ENCODE measurements at places on chromosomes 4 and X.

GRCh38 chrX:28585767-28586166, 1.5 kb upstream of the IL1RAPL1 start:
- DNase-seq = no peak

DNA sequence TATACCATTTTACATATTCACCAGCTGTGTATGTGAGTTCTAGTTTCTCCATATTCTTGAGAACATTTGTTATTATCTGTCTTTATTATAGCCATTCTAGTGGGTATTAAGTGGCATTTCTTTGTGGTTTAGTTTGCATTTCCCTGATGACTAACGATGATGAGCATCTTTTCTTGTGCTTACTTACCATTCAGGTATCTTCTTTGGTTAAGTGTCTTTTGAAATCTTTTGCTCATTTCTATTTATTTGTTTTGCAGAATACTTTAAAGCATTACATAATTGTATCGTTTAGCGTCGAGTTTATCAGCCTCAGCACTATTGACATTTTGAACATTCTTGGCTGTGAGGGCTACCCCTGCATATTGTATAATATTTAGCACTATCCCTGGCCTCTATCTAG, 85.4 kb downstream of the FRMPD4 start:
- no peak for DNase-seq

DNA sequence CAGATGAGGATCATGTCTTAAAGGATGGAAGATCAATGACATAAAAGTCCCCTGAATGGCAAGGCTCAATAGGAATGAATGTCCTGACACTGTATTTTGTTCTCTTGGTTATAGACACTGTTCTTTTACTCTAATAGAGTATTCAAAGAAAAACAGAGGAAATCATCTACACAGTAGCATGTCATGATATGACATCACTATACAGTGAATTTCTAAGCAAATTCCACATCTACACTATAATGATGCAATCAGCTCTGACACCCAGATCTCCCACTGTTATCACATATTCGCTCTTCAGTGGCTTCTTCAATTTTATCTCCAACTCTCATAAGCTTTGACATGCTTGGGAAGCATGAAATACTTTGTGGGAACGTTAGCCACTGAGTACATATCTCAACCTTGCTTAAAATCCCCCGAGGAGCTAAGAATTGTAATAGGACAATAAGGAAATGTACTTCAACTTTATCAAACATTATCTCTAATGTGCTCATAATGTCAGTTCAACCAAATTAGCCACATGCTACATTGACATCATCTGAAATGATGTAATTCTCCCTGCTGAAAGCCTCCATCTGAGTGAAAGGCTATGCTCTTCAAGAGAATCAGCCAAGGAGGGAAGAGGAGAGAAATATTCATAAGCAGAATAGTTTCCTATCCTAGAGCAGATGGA, 139.6 kb upstream of the PTCHD1 start:
- no peak for DNase-seq

DNA sequence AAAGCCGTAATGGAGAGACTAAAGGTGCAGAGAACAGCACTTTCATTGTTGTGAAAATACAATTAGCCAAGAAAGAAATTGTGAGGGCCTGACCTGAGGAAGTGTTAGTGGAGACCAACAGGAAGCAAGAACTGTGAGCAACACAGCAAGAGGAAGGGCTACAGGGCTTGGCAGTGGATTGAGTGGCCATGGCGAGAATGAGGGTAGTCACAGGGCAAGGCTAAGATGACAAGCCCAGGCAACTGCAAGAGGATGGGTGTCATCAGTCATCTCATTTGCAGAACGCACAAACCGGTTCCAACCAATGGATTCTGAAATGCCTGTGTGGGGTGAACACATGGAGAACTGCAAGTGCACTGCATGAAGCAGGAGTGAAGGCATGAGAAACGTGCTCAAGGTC, 3.6 kb downstream of the SLC10A6 start:
- no peak for DNase-seq

DNA sequence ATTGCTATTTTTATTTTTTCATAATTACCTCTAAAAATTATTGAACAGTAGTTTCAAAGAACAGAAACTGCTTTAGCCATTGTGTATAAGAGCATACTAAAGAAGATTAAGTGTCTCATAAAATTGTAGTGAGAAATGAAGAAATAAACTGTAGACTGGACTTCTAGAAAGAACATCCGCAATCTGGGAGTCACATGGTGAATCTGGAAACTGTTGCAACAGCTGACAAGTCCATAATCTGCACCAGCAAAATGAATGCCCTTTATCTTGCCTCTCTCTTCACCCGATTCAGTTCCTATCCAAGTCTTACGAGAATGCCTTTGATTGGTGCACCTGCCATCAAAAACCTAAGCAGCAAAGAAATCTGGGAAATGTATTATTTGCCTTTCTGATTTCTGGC, 312.9 kb downstream of the NAF1 start:
- DNase-seq = no peak

DNA sequence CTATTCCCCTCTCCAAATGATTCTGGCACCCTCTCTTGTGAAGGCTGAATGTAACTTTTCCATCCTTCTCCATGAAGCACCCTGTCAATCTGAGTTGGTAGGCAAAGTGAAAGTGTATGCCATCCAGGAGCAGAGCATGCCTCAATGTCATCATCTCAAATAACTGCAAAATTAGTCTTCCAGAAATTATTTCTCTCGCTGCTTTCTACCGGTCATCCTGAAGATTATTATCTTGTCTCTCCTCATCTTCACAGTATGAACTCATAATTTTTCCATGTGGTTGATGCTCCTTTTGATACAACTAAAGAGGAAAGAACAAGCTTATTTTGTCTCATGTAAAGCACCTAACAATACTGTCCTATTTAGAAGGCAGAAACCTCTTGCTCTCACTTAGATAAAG, 285.5 kb upstream of the PCDH7 start:
- DNase-seq = no peak

- no peak for DNase-seq
Observed at GRCh38 chrX:3659761-3660160, 53.7 kb downstream of the PRKX start.

GRCh38 chr4:118099106-118099505, 64.8 kb downstream of the NDST3 start:
- DNase-seq = no peak

GRCh38 chr4:181693517-181693916, 549.7 kb upstream of the TENM3 start:
- DNase-seq = no peak

GRCh38 chrX:44040406-44040805, 67.2 kb upstream of the NDP start:
- no peak for DNase-seq
